Trophoblast cell (in vitro differentiated cells and primary cell): ENCODE measurements at places on chromosomes 4 and X.

DNA sequence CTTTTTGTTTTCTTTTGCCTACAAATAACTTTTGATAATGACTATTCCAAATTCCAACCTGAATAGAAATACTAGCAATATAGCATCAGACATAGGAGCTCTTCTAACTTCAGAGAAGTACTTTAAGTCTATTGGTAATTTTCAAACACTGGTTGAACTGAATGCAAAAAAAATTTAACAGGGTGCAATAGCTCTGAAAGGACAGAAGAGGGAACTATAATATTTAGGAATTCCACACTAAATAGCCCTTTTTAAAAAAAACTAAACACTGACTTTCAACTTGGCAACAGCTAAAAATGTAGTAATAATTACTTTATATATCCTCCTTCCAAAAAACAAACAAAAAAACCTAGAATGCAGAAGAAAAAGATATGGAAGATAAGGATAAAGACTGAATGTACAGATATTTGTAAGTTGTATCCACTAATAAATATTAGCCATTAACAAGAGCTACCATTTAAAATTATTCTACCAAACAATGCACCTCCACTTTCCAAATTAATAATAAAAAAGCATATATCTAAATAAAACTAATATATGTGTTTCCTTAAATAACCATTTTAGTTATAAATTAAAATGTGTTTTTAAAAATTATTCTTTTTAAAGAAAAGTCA lies 81.4 kb downstream of the FBXW7 start:
- no peak overlapping the region for H3K27ac ChIP-seq
- H3K27me3 ChIP-seq = no peaks in the 10 kb centered on the region
- no peak for DNase-seq
- no peaks in the 10 kb centered on the region for H3K4me1 ChIP-seq
- H3K4me3 ChIP-seq = no peak overlapping the region

DNA sequence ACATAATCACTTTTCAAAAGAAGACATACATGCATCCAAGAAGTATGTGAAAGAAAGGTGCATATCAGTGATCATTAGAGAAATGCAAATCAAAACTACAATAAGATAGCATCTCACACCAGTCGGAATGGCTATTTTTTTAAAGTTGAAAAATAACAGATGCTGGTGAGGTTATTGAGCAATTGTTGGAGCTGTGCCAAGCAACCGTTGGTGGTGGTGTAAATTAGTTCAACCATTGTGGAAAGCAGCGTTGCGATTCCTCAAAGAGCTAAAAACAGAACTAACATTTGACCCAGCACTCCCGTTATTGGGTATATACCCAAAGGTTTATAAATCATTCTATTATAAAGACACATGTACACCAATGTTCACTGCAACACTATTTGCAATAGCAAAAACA lies 14.2 kb downstream of the COX7B2 start:
- H3K4me1 ChIP-seq = no peaks in the 10 kb centered on the region
- H3K27me3 ChIP-seq = no peaks in the 10 kb centered on the region
- H3K27ac ChIP-seq = no peak overlapping the region
- no peaks in the 10 kb centered on the region for H3K36me3 ChIP-seq

DNA sequence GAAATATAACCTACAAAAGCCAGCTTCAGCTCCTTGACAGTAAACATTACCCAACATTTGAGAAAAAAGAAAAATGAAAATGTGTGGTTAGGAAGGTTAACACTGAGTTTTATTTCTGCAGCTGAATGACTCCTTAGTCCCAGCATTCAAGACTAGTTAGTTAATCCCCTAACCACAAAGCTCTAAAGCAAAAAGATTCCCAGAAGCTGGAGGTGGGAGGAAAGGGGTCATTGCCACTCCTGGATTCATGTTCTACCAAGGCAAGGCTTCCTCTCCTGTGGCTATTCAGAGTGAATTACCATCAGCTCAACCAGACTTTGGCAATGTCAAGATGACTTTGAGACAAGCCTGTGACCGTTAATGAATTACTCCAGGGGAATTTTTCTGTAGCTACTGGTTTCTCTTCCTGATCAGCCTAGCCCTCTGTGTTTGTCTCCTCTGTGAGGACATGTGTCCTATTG lies 63.6 kb downstream of the HADH start:
- no peak overlapping the region for H3K27ac ChIP-seq
- peaks cover 5% of the 10 kb centered on the region for H3K36me3 ChIP-seq
- H3K4me3 ChIP-seq = no peak overlapping the region

DNA sequence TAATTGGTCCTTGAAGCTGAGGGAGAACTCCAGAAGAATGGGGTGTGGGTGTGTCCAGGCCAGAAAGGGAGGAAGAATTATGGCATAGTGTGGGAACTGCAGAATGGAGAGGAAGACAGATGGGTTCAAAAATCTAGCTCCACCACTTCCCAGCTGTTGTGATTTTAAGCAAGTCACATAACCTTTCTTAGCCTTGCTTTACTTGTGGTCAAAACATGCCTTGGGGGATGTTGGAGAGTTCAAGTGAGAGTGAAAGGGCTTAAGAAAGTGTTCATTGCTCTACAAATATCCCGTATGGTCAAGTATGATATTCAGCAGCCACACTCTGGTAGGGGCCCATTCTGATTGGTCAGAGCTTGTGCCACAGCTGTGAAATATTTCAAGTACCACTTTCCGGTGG lies 15.0 kb upstream of the STARD8 start:
- no peaks in the 10 kb centered on the region for H3K27me3 ChIP-seq
- H3K4me3 ChIP-seq = no peak overlapping the region
- no peaks in the 10 kb centered on the region for H3K36me3 ChIP-seq
- DNase-seq = no peak

GRCh38 chr4:109589605-109590004 lies 29.6 kb downstream of the MCUB start:
- DNase-seq = peak; percentile 68
- H3K4me3 ChIP-seq = no peak overlapping the region
- no peaks in the 10 kb centered on the region for H3K36me3 ChIP-seq
- H3K27me3 ChIP-seq = no peaks in the 10 kb centered on the region

GRCh38 chr4:139523076-139523475 lies 32.9 kb downstream of the SETD7 start:
- H3K36me3 ChIP-seq = peaks cover 2% of the 10 kb centered on the region
- DNase-seq = no peak
- no peak overlapping the region for H3K27ac ChIP-seq
- H3K4me1 ChIP-seq = peaks cover 8% of the 10 kb centered on the region

DNA sequence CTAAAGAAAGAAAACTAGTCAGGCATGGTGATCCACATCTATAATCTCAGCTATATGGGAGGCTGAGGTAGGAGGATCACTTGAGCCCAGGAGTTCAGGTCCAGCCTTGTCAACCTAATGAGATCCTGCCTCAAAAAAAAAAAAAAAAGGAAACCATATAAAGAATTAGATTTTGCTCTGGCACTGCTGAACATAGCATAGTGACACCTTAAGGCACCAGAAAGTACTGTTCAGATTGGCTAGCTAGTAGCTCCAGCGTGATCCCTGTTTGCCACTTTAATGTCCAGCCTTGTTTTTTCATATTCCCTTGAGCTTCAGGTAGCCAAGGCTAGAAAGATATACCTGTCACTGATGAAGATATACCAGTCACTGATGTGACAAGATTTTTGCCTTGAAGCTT lies 34.1 kb downstream of the EXOC1 start:
- peaks cover 2% of the 10 kb centered on the region for H3K36me3 ChIP-seq
- no peak overlapping the region for H3K4me3 ChIP-seq
- no peak overlapping the region for H3K27ac ChIP-seq
- DNase-seq = no peak
- H3K27me3 ChIP-seq = no peaks in the 10 kb centered on the region
- H3K4me1 ChIP-seq = no peaks in the 10 kb centered on the region

GRCh38 chr4:90124276-90124675 lies 2.9 kb upstream of the CCSER1 start:
- no peak overlapping the region for H3K27ac ChIP-seq
- H3K4me3 ChIP-seq = no peak overlapping the region
- no peaks in the 10 kb centered on the region for H3K36me3 ChIP-seq
- no peak for DNase-seq
- H3K4me1 ChIP-seq = peaks cover 2% of the 10 kb centered on the region

GRCh38 chrX:149518236-149518635 lies 13.1 kb upstream of the IDS start:
- no peak overlapping the region for H3K27ac ChIP-seq
- H3K4me1 ChIP-seq = no peaks in the 10 kb centered on the region
- H3K4me3 ChIP-seq = no peak overlapping the region
- H3K27me3 ChIP-seq = no peaks in the 10 kb centered on the region

DNA sequence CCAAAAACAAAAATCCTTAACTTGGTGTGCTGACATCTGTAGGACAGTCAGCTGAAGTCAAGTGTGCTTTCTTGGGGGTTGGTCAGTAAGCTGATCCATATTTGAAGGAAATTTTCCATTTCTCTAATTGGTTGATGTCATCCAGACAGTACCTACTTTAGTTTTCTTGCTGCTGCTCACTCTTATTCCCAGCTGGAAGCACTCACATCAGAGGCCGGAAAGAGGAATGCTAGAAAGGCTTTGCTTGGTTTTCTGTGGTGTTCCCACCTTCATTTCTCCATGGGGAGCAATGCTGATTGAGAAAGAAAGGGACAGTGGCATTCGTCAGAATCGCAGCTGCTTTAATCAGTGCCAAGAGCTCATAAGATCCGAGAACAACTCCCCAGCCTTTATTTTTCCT lies 227.0 kb downstream of the C4orf33 start:
- H3K4me3 ChIP-seq = no peak overlapping the region
- H3K27ac ChIP-seq = no peak overlapping the region
- H3K27me3 ChIP-seq = no peaks in the 10 kb centered on the region
- no peak for DNase-seq
- no peaks in the 10 kb centered on the region for H3K36me3 ChIP-seq

DNA sequence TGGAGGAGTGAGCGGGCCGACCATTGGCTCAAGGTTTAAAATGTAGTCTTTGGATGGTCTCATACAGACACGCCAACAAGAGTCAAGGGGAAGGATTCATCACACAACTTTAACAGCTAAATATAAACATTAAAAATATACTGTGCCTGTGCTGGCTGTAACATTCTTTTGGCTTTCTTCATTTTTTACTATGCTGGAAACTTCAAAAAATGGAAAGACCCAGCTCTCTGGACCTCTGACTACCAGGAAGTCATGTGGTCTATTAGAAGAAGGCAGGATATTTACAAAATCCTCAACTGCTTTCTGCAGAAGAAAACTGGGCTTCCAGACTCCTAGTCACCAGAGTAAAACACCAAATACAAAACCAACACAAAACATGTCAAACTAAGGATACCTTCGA lies 49.8 kb upstream of the KLF3 start:
- H3K36me3 ChIP-seq = no peaks in the 10 kb centered on the region
- DNase-seq = no peak
- peaks cover 2% of the 10 kb centered on the region for H3K4me1 ChIP-seq

DNA sequence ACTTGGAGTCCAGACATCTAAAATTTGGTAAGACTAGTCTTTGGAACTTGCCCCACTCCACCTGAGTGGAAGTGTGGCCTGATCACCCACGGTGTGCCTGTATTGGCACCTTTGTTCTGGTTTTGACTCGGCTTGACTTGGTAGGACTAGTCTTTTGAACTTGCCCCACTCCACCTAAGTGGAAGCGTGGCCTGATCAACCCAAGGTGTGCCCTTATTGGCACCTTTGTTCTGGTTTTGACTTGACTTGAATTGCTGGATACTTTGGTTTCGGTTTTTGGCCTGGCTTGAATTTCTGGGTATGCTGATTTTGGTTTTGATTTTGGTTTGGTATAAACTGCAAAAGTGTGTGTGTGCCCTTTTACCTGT lies 44.7 kb upstream of the UGT2B7 start:
- no peak overlapping the region for H3K4me3 ChIP-seq
- H3K36me3 ChIP-seq = no peaks in the 10 kb centered on the region
- no peak for DNase-seq
- H3K27ac ChIP-seq = peak overlapping the region; percentile 14

DNA sequence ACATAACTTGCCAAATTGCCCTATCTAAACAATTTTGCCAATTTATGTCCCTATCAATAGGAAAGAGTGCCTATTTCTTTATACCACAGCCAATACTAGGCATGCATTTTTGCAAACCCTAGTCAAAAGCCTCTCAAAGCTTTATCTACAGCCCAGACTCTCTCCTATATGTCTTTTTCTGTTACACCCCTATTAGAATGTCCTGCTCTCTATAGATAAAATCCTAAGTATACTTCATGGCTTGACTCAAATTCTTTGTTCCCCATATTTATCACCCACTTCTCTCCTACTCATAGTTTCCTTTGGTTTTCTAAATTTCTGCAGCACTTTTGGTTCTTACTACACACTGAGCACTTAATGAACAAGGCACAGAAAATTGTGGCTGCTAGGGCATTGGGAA lies 38.0 kb downstream of the NUP62CL start:
- no peak overlapping the region for H3K27ac ChIP-seq
- H3K4me1 ChIP-seq = no peaks in the 10 kb centered on the region
- no peak for DNase-seq
- H3K4me3 ChIP-seq = no peak overlapping the region
- H3K27me3 ChIP-seq = no peaks in the 10 kb centered on the region
- no peaks in the 10 kb centered on the region for H3K36me3 ChIP-seq

DNA sequence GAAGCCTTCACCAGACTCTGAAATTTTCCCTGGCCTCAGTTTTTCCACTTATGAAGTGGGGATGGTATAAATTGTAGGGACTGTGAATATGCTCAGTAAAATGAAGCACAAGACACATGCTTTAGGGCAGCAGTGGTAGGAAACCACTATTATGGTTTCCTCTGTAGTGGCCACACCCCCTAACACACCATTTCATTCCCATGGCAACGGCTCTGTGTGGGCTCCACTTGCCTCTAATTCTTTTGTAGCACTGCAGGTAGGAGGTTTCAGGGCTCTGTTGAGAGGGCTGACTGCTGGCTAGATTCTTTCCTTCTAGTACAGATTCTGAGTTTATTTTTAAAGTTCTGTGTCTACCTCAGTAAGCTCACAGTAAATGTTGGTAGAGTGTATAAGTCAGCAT lies 3.5 kb upstream of the VMA21 start:
- H3K4me3 ChIP-seq = no peak overlapping the region
- no peaks in the 10 kb centered on the region for H3K27me3 ChIP-seq
- no peaks in the 10 kb centered on the region for H3K36me3 ChIP-seq
- no peak overlapping the region for H3K27ac ChIP-seq
- no peaks in the 10 kb centered on the region for H3K4me1 ChIP-seq

DNA sequence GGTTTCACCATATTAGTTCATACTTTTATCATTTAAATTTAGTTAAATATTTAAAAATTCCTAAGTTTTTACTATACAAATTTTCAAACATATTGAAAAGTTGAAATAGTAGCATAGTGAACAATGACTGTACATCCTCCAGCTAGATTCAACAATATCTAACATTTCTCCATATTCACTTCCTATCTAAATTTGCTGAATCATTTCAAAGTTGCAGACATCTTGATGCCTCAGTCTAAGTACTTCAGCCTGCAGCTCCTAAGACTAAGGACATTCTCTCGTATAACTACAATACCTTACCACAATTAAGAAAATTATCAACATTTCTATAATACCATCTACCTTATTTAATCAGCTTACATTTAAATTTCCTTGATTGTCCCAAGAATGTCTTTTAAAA lies 132.7 kb downstream of the TMEM164 start:
- H3K36me3 ChIP-seq = no peaks in the 10 kb centered on the region
- H3K27me3 ChIP-seq = no peaks in the 10 kb centered on the region
- H3K27ac ChIP-seq = no peak overlapping the region
